ENCODE measurements at places on chromosomes 12 and 14.
A peak's percentile ranks its signal among the peaks of the same experiment; 100 is the strongest.

DNA sequence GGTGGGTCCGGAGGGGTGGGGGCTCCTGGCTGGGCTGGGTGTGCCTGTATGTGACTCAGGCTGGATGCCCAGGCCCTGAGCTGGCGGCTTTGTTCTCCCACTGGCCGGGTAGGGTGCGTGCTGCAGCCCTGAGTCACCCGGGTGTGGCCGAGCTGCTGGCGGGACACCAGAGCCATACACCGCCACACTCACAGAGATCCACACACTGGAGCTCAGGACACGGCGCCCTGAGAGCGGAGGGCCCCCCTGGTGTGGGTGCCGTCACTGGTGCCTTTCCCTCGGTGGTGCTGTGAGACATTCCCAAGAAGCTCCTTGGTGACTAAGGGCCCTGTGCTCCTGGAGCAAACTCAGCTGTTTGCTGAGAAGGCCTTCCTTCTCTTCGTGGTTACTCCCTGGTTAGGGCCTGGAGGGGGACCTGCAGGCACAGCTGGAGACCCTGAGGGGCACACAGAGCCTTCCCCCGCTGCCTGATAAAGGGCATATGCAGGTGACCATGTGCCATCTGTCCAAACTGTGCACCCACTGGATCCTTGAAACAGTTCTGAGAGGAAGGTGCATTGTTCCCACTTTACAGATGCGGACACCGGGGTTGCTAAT is 44.3 kb downstream of the KRT80 start:
- no peak for DNase-seq

- DNase-seq, result no peak
These were observed 55.6 kb upstream of the PTPRB start for GRCh38 chr12:70692681-70693288.

DNA sequence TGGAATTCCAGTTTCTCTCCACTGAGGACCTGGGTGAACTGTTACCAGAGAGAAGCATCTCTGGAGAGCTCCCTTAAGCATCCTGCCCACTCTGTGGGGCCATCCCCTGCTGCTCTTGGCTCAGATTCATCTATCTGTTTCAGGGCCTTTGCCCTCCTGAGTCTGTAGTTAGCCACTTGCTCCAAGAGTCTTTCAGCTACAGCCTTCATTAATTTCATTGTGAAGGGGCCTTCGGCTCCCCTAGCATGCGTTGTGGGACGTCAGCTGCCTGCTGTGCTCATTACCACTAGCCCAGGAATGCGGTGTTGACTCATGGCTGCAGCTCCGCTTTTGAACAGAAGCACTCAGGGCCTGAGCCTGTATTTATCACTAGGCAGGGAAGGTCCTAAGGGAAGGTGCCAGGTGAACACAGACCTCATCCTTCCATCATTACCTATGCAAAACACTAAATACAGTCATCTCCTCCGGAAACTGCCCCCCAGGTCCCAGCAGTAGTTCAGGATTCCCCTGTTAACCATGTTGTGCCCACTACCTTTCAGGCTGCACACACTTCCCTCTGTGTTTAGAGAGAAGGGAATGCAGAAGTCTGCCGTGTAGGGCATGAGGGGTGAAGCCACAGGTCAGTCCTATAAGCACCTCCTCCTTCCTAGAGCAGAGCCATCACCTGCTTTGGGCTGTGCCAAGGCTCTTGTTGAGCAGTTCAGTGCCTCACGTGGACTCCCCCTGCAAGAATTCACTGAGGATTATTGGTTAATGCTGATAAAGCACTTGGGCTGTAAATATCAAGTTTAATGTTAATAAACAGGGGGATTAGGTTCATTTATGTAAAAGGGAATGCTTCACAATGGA is 191.4 kb downstream of the CACNA1C start:
- DNase-seq, result no peak

DNA sequence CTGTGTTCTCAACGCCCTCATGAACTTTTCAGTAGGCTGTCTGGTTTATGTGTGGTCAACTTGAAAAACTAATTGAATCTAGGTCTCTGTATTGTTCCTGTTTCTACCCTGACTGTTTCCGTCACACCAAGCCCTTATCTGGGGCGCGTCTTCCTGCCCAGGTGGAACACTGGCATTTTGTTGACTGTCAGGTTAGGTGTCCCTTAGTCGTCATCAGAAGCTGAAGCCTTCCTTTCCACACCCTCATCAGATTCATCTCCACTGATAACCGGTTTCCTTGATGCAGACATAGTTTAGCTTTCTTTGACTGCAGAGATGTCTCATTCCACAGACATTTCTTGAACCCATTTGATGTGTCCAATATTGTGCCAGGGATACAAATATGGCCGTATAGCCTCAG is 96.5 kb downstream of the DUSP16 start:
- DNase-seq, result peak; percentile 9

DNA sequence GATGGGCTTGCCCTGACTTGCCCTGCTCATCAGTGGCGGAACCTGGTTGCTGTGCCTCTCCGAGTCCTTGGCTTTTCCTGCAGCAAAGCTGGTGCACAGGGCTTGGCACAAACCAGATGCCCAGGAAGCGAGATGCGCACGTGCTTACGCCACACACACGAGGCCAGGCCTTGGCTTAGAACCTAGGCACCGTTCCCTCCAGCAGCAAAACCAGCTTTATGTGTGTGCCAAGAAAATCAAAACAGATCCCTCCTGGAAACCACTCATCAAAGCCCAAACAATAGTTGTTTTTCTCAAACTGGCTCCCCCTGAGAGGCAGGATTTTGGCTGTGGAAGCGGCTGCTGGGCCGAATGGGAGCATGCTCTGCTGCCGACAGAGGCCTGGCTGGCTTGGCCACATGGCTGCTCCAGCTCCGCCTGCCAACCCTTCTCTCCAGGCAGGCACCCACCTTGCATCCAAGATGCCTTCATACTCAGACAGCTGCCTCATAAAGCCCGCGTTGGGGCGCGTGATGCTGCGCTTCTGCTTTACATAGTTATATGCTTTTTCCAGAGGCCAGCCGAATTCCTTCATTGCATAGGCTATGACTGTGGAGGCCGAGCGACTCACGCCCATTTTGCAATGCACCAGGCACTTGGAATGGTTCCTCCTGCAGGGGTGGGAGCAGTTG is 58.7 kb downstream of the SSH1 start:
- DNase-seq, result no peak

- DNase-seq, result no peak
These were observed 11.2 kb upstream of the PLD4 start for GRCh38 chr14:104913435-104913834.

DNA sequence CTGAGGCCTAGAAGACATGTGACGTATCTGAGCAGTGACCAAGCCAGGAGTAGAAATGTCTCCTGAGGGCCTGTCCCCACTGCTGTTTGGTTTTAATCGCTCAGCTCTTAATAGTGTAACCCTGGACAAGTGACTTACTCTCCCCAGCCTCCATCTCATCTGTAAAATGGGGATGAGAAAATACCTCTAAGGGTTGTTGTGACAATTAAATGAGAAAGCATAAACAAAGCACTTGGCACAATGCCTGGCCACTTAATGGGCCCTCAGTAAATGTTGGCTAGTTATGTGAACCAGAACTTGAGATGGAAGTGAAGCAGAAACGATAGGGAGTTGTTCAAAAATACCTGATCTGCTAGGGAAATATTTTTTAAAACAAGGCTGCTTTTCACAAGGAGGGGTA is 58.2 kb downstream of the HMGA2 start:
- no peak for DNase-seq

DNA sequence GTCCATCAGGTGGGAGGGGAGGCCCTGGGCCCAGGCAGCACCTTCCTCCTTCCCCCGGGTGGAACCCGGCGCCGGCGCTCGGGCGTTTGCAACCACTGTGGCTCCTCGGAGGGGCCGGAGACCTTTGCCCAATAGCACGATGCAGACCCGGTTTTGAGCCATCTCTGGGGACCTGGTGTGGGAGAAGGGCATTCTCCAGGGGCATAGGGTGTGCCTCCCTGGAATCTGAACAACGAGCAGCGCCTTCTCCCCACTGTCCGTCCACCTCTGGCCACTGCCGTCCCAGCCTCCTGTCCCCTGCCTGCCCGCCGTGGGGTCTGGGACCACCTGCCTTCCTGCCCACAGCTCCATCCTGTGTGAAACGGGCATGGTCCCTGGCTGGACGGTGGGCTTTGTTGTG is 12.5 kb downstream of the ZFYVE21 start:
- DNase-seq, result no peak

DNA sequence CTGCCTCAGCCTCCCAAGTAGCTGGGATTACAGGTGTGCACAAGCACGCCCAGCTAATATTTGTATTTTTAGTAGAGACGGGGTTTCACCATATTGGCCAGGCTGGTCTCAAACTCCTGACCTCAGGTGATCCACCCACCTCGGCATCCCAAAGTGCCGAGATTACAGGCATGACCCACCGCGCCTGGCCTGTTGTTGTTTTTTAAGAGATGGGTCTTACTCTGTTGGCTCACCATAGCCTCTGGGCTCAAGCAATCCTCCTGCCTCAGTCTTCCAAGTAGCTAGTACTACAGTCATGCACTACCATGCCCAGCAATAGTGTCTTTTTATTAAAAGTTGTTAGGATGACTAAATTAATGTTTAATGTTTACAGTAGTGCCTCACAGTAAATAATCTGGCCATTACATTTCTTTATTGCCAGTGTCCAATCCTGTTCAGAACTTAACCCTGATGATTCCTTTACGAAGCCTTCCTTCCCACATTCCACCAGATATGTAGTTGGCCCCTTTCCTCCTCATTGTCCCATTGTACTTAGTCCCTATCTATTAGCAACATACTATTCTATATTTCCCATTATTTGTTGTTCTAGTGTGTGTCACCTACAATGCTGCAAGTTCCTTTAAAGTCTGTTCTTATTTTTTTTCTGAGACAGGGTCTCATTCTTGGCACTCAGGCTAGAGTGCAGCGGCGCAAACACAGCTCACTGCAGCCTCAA is 8.8 kb upstream of the SMARCC2 start:
- no peak for DNase-seq

- no peak for DNase-seq
These were observed 192.1 kb upstream of the AMIGO2 start for GRCh38 chr12:47271800-47272239.

DNA sequence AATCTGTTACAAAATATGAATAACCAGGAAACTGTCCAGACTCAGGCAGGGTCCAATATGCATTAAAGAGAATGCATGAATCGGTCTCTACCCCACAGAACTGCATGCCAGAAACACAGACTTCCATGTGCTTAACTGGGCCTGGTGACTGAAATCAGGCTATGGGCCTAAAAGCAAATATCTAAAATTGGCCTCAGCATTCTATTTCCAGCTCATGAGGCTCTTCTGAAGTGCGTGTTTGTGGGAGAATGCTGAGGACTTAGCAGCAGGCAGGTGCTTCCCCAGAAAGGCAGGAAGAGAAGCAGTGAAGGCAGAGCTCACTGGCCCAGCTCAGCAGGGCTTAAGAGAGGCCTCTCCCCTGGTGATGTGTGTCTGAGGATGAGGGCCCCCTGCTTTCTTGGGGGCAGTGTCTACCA is 48.5 kb downstream of the ADGRD1 start:
- no peak for DNase-seq

DNA sequence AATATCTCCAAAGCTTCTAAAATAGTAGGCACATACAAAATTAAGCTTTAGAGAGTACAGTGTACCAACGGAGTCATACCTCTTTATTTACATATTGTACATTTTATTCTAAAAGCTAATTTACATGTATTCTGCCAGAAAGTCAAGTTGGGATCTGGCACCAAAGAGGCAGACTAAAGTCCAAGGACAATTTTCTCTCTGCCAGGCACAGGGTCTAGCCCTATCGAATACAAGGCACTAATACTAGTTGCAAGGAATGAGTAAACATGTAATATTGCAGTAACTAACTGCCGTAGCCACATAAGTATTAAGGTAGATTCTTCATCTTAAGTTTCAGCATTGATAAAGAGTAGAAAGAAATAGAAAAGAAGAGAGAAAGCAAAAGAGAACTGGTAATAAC is 93.9 kb downstream of the RPS6KA5 start:
- no peak for DNase-seq

- DNase-seq, result no peak
These were observed 763.7 kb upstream of the TMEM132C start for GRCh38 chr12:127503246-127503645.

GRCh38 chr12:14313379-14314138 is 51.9 kb upstream of the ATF7IP start:
- no peak for DNase-seq

- DNase-seq, result no peak
These were observed 175.6 kb downstream of the DUSP6 start for GRCh38 chr12:89176676-89177075.

- DNase-seq, result no peak
These were observed 90.1 kb downstream of the STXBP6 start for GRCh38 chr14:24959791-24960331.

GRCh38 chr12:30006021-30006420 is 222.3 kb upstream of the TMTC1 start:
- DNase-seq, result no peak

DNA sequence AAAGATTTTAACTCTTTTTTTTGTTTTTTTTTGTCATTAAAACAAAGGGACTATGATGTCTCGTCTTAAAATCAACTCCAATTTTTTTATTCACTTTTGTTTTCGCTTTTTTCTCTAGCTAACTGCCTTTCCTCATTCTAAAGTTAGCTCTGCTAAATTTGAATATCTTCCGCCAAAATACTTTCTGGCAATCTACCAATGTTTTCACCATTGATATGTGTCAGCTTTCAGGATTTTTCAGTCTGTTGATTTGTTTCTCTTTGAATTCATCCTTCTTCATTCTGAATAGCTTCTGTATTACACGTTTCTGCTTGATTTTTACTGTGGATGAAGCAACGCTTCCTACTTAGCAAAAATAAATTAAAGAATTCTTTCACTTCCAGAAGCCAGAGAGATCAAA is 38.7 kb upstream of the NOVA1 start:
- no peak for DNase-seq

DNA sequence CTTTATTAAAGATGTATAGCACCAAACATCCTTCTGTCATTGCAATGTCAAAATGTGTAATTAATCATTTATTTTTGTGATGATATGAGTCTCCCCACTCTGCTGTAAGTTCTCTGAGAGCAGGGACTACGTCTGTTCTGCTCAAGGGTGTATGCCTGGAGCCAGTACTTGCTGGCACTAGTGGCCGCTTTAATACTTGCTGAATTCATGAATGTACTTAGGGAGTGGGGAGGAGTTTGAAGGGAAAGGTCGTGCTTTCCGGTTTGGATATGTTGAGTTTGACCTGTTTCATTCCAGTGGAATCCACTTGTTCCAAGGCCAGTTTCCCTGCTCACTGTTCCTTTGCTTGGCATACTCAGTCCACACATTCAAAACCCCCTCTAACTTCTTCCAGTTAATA is 1.9 kb upstream of the DCAF5 start:
- DNase-seq, result no peak

DNA sequence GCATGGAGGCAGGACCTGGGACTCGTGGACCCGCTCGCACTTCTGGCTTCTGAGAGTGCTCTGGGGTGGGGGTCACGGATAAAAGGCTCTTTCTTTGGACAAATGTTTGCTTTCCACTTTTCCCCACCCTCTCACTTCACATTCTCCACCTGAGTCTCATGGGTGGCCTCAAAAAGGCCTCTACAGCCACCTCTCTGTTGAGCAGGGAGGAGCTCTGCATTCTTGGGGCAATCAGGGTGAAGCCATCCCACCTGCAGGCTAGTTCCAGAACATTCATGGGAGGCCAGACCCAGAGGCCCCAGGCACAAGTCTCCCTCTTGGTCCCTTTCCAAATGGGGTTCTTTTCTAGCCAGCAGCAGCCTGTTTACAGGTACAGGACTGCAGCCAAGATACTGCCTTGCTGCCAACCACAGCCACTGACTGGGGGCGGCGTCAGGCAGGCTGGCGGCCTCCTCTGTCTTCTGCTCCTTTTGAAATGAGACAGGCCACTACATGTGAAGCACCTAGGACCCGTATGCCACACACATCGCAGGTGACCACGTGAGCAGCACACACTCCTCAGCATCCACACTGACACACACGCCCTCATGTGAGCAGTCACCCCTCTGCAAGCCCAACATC is 18.2 kb upstream of the CEBPE start:
- DNase-seq, result no peak

- no peak for DNase-seq
These were observed 75.0 kb upstream of the MAP1LC3B2 start for GRCh38 chr12:116483959-116484750.

Data from stimulated activated CD4-positive, alpha-beta T cell treated with anti-CD3 and anti-CD28 coated beads, Interleukin-4, amount 100 ng/mL, for 1 hour (primary cell).